HFFc6 (cell line): ENCODE measurements at places on chromosomes 6 and 20. TPM values are rescaled to one million over a fixed set of nuclear protein-coding genes. Genes with fewer than 3 reads are reported as not detected.

DNA sequence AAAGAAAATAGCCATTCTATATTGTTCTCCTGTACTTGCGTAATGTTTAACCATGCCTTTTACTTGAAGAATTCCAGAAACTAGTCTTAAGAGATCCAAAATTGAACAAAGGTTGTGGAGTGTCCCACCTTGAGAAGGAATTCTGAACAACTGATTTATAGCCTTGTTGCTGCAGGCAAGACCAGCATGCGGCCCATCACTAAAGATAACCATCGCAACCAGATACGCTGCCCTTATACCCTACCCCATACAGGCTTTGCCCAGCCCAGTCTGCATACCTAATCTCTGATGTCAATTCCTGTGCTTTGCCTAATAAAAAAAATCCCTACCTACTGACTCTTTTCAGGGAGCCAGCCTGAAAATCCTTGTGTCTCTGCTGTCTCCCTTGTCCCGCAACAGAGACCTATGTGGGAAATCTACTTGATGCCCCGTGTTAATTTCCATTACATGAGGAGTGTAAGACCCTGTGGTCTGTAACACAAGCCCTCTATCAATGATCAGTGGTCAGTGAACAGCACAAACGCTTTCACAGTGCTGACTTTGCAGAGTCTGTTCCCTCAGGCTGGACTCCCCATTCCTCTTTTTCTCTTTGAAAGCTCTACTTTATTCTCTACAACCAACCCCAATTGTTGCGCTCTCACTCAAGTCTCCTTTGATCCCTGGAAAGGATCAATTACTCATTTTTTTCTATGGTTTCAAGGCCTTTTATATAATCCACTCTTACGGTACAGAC lies 125.7 kb upstream of the BTBD3 start:
- DNase-seq: peak; percentile 42

GRCh38 chr20:24837781-24838450 lies 111.2 kb upstream of the CST7 start:
- DNase-seq: peak; percentile 13

NFATC2 gene
- 0.59 to 0.99 TPM (median 0.69 TPM) in 3 replicates for total RNA-seq

TINAG gene
- total RNA-seq: not detected in 3 replicates

GINS1 gene
- 5.3 to 12.7 TPM (median 11.8 TPM) in 3 replicates for total RNA-seq

DNA sequence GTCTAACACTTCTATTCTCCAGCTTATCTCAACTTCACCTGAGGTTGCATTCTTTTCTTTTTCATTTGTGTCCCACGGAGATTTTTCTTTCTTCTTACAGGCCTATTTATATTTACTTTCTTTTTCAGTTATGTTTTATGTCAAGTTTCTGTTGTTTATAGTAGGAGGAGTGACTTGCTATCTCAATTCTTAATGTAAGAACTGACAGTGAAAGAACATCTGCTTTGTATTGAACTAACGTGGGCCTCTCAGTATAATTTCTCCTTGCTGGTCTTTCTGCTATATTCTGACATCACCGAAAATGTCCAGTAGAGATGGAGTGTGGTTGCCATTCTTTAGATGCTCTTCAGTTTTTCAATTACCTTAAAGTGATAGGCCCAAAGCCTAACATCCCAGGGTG lies 521.7 kb downstream of the EPM2A start:
- no peak for DNase-seq

- peak; percentile 62 for DNase-seq
Measured at GRCh38 chr6:145044641-145045246, 690.6 kb downstream of the EPM2A start.

CST2 gene
- total RNA-seq: not detected in 3 replicates

HLA-DQB1 gene
- not detected in 3 replicates for total RNA-seq

- no peak for DNase-seq
Measured at GRCh38 chr6:168355716-168356522, 36.3 kb upstream of the DACT2 start.

GRCh38 chr6:21616005-21616404 lies 22.5 kb downstream of the SOX4 start:
- DNase-seq: no peak

ANGPT4 gene
- not detected in 3 replicates for total RNA-seq

GRCh38 chr6:123022975-123023374 lies 26.9 kb downstream of the CLVS2 start:
- no peak for DNase-seq

DNA sequence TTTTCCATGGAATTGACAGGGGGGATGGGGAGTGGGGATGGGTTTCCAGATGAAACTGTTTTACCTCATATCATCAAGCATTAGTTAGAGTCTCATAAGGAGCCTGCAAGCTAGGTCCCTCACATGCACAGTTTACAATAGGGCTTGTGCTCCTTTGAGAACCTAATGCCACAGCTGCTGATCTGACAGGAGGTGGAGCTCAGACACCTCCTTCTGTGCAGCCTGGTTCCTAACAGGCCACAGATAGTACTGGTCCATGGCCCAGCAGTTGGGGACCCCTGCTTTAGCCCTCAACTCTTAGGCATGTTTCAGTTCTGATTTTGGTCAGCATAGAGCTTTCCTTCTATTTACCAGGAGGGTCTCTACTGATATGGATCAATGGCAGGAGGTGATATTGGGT lies 251.6 kb downstream of the LAMA2 start:
- DNase-seq: no peak

SLC16A10 gene
- not detected in 3 replicates for total RNA-seq

GRCh38 chr6:104633125-104633524 lies 226.6 kb downstream of the HACE1 start:
- no peak for DNase-seq

METTL24 gene
- total RNA-seq: not detected in 3 replicates

- DNase-seq: no peak
Measured at GRCh38 chr6:140427842-140428241, 1053.4 kb upstream of the CITED2 start.

WFDC5 gene
- total RNA-seq: not detected in 3 replicates

GRCh38 chr20:34675561-34675960 lies 1.3 kb downstream of the PIGU start:
- DNase-seq: no peak

DNA sequence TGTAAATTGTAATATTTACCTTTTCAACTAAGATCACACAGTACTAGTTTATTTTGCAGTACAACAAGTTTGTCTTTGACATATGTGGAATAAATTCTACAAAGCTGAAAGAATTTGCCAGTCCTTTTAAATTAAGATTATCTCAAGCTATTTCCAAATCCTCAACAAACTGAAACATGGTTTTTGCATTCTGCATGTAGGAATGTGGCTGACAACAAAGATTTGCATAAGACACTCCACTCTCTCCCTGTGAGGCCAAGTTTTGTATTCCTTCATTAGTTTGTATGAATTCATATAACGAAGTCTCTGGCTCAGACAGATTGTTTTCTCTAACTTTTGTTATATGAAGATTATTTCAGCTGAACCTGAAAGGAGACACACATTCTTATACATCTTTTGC lies 124.1 kb upstream of the THEMIS start:
- no peak for DNase-seq

GRCh38 chr6:37660317-37660716 lies 37.4 kb downstream of the MDGA1 start:
- DNase-seq: no peak

GRCh38 chr6:158066136-158066781 lies 84.6 kb downstream of the SYNJ2 start:
- DNase-seq: no peak

GRCh38 chr20:45355209-45356084 lies 7.2 kb upstream of the SDC4 start:
- peak; percentile 72 for DNase-seq

DNA sequence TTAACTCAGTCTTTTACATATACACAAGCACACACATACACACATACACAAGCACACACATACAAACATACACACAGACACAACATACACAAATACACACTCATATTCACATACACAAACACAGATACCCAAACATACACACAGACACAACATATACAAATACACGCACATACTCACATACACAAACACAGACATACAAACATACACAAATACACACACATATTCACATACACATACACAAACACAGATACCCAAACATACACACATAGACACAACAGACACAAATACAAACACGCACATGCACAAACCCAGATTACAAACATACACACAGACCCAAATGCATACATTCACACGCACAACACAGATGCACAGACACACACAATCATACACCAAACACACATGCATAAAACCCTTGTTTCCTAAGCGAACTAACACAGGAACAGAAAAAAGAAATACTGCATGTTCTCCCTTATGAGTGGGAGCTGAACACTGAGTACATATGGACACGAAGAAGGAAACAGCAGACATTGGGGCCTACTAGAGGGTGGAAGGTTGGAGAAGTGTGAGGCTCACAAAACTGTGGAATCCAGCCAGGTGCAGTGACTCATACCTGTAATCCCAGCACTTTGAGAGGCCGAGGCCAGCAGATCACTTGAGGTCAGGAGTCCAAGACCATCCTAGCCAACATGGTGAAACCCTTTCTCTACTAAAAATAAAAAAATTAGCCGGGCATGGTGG lies 34.2 kb downstream of the PIM1 start:
- no peak for DNase-seq

MCHR2 gene
- total RNA-seq: not detected in 3 replicates

GRCh38 chr6:123091091-123091895 lies 95.3 kb downstream of the CLVS2 start:
- no peak for DNase-seq

OR2B3 gene
- total RNA-seq: not detected in 3 replicates

DNA sequence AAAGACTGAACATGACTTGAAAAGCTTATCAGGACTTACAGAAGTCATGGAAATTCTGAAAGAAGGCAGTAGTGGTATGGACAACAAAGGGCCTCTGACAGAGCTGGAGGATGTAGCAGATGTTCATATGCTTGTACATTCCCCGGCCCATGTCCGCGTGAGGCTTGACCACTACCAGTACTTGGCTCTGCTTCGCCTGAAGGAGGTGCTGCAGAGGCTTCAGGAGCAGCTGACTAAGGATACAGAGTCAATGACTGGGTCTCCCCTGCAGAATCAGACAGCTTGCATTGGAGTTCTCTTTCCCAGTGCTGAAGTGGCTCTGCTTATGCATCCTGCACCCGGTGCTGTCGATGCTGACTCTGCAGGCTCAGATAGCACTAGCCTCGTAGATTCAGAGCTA lies 29.2 kb downstream of the TAF11 start:
- no peak for DNase-seq

DNA sequence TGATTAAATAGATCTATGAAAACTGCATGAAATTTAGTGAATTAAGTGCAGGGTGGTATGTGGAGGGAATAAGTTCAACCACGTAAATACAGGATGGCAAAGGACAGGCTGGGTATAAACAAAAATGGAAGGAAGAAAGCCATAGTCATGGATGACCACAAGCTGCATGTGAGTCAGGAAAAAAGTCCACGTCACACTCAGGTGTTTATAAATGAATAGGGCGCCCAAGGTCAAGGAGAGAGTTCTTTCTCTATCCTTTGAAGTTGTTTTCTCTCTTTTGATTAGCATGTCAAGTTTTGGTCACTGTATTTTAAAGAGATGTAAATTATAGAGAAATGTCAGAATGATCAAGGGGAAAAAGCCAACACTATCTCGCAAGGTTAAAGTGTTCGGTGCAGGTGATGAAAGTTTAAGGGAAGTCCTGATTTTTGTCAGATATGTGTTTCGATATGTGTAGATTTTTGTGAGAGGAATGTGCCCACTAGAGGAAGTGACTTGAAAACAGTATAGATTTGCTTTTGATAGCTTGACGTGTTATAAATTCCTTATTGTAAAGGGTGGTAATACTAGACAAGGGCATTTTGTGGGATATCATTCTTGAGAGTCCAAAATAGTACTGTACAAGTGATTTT lies 58.7 kb downstream of the MAP3K4 start:
- DNase-seq: no peak

GRCh38 chr6:37155394-37156312 lies 14.3 kb upstream of the PIM1 start:
- no peak for DNase-seq

EDN1 gene
- total RNA-seq: 2.6 and 6.6 TPM in 2 replicates
